ENCODE measurements at places on chromosomes 12 and 14. TPM values are rescaled to one million over a fixed set of nuclear protein-coding genes. Genes with fewer than 3 reads are reported as not detected.

Gene GLIPR1L1
- total RNA-seq, result not detected

Gene NYNRIN
- total RNA-seq, result 10.5 TPM

Gene NANOG
- total RNA-seq, result not detected

Gene PTPN11
- total RNA-seq, result 84.0 TPM

Gene SLC17A8
- total RNA-seq, result not detected

Gene GARIN6
- not detected for total RNA-seq

Gene BATF
- total RNA-seq, result 1.4 TPM

Gene NTF3
- total RNA-seq, result not detected

Gene CD163
- not detected for total RNA-seq

Gene PRKAG1
- total RNA-seq, result 64.7 TPM

Gene SYT1
- 0.59 TPM for total RNA-seq

Gene LIN7A
- total RNA-seq, result 0.07 TPM

Gene P2RX7
- total RNA-seq, result 7.6 TPM

Data from pulmonary artery endothelial cell (primary cell).